Non-pigmented ciliary epithelial cell (primary cell): ENCODE measurements at places on chromosomes 5 and 9.

GRCh38 chr9:110370315-110370714, 32.7 kb upstream of the TXNDC8 start:
- DNase-seq, result no peak

- DNase-seq, result no peak
Observed at GRCh38 chr5:11791792-11792191, 112.5 kb downstream of the CTNND2 start.

DNA sequence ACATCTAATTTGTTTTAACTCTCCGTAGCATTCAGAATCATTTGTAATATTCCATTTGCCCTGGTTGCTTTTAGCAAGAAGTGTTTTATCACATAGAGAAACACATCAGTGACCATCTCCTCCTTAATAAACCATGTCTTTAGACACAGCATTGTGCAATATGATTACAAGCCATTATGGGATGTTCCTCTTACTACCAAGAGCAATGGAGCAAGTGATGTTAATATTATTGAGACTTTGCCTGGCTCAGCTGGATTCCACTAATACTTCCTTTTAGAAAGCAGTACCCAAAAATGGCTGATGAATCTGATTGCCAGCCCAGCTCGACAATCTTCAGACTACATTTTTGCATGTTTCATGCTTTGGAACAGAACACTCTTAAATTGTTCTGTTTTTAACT, 364.2 kb downstream of the OSTF1 start:
- DNase-seq, result no peak

GRCh38 chr5:133384120-133384855, 228.1 kb downstream of the FSTL4 start:
- DNase-seq, result no peak

GRCh38 chr5:78549043-78549442, 99.5 kb downstream of the LHFPL2 start:
- DNase-seq, result no peak

DNA sequence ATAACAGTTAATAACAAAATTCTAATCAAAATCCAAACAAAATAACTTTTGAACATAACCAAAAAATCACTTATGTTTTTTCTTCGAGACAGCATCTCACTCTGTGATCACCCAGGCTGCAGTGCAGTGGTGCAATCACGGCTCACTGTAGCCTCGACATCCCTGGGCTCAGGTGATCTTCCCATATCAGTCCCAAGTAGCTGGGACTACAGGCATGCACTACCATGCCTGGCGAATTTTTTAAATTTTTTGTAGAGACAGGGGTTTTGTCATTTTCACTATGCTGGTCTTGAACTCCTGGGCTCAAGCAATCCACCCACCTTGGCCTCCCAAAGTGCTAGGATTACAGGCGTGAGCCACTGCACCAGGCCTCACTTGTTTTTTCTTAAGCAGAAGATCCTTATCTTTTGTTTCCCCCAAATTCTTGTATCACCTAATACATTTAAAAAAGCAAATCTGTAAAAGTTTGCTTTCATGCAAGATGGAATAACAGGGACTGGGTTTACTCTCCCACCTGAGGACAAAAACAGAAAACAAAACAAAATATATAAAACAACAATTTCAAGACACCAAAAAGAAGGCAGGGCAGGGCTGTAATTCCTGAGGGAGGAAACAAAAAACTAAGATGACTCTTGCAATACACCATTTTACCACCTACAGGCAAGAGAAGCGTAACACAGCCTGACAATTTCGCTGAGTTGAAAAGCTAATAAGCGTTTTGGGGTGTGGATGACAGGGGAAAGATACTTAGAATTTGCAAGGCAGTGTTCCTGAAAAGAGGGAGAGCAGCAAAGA, 71.4 kb downstream of the RAPGEF6 start:
- DNase-seq, result no peak

DNA sequence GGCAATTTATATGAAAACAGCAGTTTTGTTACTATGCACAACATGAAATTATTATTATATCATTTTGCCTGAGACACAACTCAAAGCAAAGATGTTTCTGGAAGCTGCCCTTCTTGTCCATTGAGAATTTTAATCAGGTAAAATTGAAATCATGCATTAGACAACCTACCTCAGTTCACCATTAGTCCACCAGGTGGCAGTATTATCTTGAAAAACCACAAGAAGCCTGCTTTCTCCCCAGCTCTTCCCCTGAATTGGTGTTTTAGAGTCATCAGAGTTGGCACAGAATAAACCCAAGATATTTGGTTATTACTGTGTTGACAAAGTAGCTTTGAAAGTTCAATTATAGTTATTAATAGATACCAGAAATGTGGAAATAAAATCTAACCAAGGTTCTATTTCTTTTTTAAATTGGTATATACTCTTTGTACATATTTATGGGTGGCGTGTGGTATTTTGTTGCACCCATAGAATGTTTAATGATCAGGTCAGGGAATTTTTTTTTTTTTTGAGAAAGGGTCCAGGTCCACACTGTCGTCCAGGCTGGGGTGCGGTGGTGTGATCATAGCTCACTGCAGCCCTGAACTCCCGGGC, 25.7 kb downstream of the UTP15 start:
- DNase-seq, result peak; percentile 81

- no peak for DNase-seq
Observed at GRCh38 chr9:136086213-136086881, 8.7 kb downstream of the NACC2 start.

DNA sequence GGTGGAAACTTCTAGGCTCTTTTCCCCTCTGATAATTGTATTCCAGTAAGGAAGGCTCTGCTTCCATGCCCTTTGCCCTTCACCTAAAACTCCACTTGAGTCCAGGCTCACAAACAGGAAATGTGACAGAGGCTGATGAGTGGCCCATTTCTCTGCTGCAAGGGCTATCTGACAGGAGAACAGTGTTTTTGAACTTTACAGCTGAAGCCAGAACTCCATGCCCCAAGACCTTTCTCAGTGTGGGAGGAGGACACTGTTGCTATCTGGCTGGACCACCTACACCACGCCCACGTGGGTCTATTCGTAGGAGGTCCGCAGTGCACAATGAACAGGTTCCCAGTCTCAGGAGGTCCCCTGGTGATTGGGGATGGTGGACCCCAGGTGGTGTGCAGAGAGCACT, 13.6 kb downstream of the GGTA1 start:
- no peak for DNase-seq

- no peak for DNase-seq
Observed at GRCh38 chr5:31273631-31274378, 80.3 kb downstream of the CDH6 start.

DNA sequence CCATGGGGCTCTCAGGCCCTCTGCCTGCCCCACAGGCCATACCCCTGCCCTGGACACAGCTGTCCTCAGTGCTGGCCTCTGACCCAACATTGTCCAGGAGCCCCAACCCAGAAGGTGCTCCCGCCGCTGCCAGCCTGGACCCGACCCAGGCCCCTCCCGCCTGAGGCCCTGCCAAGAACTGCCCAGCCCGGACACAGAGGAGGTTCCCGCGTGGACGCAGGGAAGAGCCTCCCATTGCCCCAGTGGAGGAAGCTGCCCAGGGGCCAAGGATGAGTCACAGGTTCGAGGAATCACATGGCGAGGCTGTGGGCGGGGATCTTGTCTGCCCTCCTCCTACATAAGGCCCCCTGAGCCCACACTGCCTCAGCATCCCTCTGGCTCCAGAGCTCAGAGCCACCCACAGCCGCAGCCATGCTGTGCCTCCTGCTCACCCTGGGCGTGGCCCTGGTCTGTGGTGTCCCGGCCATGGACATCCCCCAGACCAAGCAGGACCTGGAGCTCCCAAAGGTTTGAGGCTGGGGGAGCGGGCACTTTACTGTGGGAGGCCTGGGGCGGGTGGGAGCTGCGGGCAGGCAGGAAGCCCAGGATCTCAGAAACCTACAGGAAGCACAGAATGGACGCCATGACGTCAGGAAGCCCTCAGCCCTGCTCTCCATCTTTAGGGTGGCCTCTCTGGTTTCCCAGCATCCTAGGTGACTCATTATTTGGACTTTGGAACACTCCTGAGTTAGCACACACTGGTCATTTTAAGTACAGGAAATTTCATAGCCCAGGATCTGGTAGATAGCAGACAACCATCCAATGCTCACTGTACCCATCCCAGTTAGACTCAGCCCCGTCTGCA, at the start of gene PAEP:
Gene PAEP (plus strand): TSS at position 366 of the 844 bp plus-strand sequence.
- DNase-seq, result no peak

DNA sequence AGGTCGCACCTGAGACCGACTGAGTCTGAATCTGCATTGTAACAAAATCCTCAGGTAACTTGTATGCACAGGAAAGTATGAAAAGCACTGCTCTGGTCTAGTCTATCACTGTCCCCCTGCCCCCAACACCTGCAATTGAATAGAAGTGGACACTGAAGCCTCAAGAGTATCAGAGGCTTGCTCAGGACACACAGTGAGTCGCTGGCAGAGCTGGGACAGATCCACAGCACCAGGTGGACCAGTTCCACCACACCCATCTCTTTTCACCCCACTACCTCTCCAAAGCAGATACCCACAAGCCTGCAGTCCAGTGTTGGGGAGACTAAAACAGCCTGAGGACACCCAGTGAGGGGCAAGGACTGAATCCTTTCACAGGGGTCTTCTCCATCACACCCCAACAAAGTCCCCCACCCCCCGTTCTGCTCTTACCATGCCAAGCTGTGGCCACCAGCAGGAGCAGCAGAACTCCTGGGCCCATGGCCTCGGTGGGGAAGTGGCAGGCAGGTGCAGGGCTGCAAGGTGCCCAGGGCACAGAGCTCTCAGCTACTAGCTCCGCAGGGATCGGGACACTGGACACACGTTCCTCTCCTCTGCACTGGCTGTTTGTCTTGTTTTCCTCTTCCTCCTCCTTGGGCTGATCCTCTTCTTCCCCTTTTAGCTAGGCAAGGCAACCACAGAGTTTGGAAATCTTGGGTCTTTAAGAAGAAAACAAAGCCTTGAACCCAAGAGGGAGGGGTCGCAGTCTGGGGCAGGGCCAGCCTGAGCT, at the start of gene CSF1R:
Gene CSF1R (minus strand): TSS at position 605 of the 766 bp plus-strand sequence. CDS start 127 bp downstream, at position 478.
- DNase-seq, result no peak

DNA sequence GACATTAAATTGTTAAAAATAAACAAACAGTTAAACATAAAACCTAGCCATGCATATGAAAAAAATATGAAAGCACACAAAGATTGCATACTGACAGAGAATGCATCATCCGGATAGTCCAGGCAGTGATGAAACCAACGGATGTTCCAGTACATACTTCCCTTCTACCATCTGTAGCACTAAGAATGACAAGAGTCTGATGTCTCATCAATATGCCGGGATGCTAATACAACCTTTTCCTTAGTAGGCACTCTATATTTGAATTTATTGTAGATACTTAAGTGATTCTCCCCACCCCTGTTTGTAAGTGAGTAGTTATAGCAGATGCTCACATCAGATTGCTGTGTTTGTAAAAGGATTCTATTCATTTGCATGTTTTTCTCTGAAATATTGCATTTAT, 571.2 kb upstream of the WWC1 start:
- no peak for DNase-seq

DNA sequence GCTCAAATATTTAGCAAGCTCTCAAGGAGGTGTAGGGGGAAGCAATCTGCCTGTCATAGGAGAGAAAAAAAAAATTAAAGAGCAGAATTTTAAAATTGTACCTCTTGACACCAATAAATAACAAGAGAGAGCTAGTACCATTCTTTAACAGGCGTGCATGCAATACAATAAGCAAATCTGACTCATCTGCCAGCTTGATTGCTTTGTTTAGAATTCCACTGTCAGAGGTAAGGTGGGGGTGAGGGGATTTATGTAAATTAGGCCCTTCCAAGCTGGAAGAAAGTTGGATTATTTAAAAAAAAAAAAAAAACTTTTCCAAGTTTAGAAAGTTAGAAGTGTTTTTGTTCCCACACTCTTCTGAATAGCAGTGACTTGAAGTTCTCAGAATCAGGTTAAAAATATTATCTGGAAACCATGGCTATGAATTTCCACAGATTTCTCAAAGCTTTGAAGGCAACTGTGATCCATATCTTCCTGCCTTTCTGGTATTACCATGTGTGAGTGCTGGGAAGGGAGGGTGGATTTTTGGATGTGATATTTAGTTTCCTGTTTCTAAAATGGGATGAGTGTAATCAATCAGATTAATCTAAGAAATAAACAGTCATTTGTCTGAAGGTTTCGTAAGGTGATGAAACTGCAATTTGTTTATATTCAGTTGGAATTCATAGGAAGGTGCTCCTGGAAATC, 477.5 kb downstream of the TLE4 start:
- DNase-seq, result no peak
